NCI-H187 treated with DMSO at 0.1 percent for 48 hours (cell line): ENCODE measurements at places on chromosomes 2 and 18.
A peak's percentile ranks its signal among the peaks of the same experiment; 100 is the strongest.

DNA sequence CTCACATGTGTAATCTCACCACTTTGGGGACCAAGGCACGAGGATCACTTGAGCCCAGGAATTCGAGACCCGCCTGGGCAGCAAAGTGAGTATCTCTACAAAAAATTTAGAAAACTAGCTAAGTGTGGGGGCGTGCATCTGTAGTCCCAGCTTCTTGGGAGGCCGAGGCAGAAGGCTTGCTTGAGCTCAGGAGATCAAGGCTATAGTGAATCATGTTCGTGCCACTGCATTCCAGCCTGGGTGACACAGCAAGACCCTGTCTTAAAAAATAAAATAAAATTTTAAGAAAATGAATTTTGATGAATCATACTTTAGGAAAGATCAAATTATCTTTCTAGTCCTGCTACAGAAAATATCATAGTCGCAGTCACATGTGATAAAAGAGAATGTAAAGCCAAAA, 46.9 kb downstream of the CABYR start:
- DNase-seq, result no peak

DNA sequence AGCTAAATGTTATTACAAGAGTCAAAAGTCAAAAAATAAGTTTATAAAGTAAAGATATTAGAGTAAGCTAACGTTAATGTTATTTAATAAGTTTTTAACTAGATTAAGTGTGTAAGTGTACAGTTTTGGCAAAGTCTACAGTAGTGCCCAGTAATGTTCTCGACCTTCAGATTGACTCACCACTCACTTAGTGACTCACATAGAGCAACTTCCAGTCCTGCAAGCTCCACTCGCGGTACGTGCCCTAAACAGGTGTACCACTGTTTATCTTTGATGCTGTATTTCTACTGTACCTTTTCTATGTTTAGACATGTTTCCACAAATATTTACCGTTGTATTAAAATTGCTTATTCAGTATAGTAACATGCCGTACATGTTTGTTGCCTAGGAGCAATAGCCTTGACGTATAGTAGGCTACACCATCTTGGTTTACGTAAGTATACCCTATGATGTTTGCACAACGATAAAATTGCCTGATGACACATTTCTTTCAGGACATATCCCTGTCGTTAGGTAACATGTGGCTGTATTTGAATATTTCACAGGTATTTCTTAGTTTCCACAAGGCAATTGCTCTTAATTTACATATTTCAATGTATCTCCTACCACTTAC, 1641.9 kb upstream of the PIK3C3 start:
- no peak for DNase-seq

GRCh38 chr2:34153484-34153883, 554.4 kb upstream of the FAM98A start:
- no peak for DNase-seq

DNA sequence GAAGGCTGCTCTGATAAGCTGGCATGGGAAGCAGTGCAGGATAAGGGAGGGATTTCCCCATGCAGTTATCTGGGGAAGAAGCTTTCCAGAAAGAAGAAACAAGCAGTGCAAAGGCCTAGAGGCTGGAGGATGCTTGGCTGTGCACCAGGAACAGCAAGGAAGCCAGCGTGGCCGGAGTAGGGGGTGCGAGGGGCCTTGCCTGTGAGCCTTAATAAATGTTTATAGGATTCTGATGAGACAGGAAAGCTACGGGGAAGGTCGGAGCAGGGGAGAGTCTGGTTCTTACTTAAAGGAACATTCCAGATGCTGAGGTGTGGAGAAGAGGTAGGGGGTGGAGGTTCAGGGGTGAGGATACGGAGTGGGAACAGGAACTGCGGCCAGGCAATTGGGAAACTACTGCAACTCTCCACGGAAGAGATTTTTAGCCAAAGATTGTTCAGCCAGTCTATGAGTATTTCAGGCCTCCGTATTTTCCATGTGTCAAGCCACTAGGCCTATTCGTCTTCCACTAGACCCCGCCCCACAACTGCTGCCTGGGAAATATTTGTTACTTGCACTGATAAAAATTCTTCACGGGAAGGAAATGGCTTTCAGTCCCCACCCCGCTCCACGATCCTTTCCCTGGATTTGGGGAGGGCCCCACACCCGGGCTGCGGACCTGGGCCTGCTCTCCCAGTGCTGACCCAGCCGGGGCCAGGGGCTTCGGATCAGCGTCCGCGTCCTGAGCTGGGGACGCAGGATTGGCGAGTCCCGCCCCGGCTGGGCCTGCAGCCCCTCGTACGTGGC, 516 bp downstream of the EIF2AK2 start:
- DNase-seq, result no peak

GRCh38 chr2:158748926-158749590, 46.1 kb upstream of the DAPL1 start:
- no peak for DNase-seq

GRCh38 chr2:20135631-20136050, 84.2 kb upstream of the LAPTM4A start:
- DNase-seq, result peak; percentile 30

DNA sequence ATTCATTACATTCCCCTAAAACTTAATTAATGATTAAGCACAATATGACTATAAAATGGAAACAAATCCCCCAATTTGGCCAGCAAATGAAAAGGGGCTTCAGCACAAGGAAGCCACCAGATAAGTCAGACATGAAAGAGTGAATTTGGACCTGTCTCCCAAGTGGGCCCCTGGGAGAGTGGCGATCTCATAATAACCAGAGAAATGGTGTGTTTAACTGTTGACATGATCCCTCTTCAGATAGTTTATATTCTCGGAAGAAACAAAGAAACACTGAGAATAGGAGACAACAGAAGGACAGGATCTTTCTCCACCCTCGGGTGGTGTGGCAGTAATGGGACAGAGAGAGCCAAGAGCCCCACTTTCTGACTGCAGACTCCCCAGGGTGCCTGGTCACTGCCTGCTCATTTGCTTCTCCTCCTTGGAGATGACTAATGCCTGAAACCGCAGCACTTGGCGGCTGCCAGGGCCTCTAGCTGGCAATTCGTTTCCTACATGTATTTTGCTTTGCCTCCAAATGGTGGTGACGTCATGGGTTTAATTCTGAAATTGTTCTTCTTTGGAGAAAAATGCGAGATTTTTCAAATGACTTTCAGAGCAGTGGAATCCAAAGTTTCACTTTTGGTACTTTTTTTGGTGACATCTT, 46.4 kb upstream of the SPP2 start:
- peak; percentile 44 for DNase-seq

GRCh38 chr2:133733901-133734255, 165.6 kb upstream of the NCKAP5 start:
- no peak for DNase-seq

DNA sequence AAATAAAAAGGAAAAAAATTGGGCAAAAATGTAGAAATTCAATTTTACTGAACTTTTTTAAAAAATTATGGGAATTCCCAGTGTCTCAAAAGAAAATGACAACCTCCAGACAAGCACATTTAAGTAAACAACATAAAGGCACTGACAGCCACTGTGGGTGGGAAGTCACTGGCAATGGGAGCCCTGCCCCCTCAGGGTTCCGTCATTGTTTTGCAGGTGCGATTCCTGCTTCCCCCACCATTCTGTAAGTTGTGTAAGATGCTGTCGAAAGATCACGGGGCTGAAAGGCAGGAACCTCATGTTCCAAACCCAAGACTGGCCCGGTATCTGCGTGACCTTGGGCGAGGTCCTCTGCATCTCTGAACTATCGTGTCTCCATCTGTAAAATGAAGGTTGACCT, 15.8 kb upstream of the ASPRV1 start:
- DNase-seq, result no peak

DNA sequence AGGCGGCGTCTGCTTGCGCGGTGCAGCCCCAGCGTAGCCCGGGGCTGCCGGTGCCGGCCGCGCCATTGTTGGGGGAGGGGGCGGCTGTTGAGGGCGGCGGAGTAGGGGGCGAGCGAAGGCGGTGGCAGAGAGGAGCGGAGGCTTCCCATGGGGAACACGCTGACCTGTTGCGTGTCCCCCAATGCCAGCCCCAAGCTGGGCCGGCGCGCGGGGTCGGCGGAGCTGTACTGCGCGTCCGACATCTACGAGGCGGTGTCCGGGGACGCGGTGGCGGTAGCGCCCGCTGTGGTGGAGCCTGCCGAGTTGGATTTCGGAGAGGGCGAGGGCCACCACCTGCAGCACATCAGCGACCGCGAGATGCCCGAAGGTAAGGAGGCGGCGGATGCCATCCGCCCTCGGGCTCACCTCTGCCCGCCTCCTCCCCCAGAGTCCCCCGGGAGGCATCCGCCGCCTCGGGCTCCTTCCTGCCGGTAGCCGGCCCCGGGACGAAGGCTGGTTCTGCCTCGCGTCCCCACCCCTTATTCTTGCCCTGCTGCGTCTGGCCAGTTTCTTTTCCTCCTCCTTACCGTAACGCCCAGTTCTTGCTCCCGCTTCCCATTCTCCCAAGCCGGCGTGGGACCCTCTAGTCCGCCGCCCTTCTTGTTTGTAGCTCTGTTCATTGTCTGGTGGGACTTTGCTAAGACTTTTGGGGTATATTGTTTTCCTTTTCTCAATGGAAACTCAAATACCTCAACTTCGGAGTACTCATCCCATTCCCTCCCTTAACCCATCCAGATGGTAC, 500 bp downstream of the CCNYL1 start:
- DNase-seq, result no peak

DNA sequence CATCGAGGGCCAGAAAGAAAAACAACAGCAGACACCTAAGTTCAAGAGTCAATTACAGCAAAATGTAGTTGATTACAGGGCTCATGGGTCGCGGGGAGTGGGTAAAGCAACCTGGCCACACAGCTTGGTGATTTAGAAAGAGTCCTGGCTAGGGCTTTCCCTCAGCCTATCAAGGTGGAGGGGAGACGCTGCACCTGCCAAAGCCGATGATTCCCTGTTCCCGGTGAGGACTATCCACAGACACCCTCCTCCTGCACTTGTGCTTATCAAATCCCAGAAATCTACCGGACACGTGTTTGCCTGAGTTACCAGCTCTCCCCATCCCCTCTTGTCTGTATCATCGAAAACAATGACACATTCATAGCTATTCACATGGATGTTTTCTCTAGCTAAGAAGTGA, 7.0 kb upstream of the SOX11 start:
- no peak for DNase-seq

DNA sequence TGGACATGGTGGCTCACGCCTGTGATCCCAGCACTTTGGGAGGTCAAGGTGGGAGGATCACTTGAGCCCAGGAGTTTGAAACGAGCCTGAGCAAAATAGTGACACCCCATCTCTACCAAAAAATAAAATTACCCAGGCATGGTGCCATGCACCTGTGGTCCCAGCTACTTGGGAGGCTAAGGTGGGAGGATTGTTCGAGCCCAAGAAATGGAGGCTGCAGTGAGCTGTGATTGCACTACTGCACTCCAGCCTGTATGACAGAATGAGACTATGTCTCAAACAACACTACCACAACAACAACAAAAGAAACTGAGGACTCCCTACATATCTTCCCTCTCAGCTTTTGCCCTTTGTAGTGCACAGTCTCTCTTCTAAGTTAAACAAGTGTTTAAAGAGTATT, 53.3 kb upstream of the UPP2 start:
- no peak for DNase-seq

GRCh38 chr2:241073166-241074064, 28.7 kb downstream of the MTERF4 start:
- no peak for DNase-seq

- DNase-seq, result peak; percentile 92
Measured at GRCh38 chr2:60530660-60531281, 22.7 kb downstream of the BCL11A start.

GRCh38 chr2:10480359-10480949, 32.3 kb upstream of the ODC1 start:
- DNase-seq, result no peak
